ENCODE measurements at places on chromosomes 1 and 21.
A peak's percentile ranks its signal among the peaks of the same experiment; 100 is the strongest.

GRCh38 chr1:172720339-172720738 is 61.4 kb downstream of the FASLG start:
- no peak for DNase-seq

DNA sequence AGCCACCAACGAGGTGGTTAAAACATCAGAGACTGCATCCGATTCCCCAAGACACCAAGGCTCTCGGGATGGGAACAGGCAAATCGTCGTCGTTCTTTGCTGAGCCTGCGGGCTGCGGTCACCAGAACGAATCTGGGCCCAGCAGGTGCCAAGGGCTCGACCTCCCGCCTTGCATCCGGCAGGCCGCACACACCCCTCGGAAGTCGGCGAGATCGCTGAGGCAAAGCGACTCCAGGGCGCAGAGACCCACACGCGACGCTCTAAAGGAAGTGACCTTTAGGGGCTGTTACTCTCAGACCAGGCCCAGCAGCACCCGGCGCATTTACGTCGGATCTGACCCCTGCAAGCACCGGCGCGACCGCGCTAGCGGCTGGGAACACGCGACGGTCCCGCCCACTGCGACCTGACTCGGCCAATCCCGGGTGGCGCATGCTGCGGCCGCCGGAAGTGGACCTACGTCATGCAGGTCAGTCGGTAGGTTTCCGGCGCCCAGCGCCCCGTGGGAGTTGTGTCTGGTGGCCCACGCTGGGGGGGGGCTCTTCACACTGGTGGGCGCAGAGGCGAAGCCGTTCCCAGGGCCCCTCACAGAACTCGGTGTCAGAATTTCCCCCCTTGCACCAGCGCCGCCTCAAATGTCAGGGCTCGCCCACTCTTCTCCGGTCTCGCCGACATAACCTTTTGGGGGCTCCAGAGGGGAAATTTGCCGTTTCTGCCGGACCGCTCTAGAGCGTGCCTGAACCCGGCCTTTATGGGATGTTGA is 7.5 kb upstream of the PARK7 start:
- peak; percentile 61 for DNase-seq

DNA sequence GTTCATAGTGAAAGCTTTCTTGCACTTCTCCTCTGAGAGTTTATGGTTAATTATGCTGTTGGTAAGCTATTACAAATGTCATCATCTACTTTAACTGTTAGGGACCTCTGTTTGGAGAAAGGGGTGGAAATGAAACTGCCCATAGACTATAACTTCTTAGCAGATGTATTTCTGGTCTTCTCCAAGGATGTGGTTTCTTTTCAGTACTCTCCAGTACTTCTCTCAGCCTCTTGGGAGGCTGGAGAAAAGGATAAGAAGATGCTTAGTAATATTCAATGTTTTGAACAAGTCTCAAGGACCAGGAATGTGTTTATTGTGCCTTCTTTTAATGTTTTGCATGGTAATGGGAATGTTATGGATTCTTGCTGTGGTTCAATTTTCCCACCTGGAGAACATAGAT is 60.4 kb downstream of the LAMC2 start:
- no peak for DNase-seq

GRCh38 chr21:14308234-14308633 is 74.7 kb downstream of the HSPA13 start:
- no peak for DNase-seq

- DNase-seq: no peak
These were observed 98.5 kb downstream of the PTBP2 start for GRCh38 chr1:96820107-96820506.

DNA sequence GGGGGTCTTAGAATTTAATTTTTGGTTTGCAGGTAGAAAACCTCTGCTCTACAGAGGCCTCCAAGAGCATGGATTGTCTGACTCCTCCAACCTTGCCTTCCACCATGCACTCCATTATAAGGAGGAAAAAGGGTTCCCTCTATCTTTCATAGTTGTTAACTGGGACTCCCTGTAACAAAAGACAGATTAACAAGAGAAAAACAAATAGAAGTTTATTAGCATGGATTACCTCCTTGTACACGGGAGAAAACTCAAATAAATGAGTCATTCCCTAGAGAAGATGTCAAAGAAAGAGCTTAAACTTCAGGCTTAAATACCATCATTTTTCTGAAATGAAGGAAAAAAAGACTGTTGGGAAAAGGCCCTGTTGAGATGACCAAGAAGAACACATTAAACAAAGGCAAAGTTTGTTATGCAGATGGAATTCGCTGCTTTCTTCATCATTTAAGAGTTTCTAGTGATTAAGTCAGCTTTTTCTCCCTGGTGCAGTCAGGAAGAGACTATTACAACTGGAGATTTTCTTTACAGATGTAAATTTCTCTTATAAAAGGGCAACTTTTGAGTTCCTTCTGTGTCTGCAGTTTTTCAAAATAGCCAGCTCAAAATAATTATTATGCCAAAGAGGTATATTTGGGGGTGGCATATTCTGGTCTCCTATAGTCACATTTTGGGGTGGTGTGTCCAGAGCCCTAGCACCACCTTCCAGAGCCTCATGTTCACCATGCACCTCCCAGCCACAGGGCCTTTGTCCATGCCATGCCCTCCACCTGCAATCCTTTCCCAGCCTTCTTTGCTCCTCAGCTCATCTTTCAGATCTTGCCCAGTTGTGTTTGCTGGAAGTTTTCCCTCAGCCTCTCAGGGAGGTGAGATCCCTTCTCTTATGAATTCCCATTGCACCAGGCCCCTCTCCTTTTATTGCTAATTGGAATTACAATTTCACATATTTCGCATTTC is 63.1 kb upstream of the KLHDC7A start:
- no peak for DNase-seq

GRCh38 chr1:13487143-13487868 is 26.5 kb downstream of the LRRC38 start:
- no peak for DNase-seq

DNA sequence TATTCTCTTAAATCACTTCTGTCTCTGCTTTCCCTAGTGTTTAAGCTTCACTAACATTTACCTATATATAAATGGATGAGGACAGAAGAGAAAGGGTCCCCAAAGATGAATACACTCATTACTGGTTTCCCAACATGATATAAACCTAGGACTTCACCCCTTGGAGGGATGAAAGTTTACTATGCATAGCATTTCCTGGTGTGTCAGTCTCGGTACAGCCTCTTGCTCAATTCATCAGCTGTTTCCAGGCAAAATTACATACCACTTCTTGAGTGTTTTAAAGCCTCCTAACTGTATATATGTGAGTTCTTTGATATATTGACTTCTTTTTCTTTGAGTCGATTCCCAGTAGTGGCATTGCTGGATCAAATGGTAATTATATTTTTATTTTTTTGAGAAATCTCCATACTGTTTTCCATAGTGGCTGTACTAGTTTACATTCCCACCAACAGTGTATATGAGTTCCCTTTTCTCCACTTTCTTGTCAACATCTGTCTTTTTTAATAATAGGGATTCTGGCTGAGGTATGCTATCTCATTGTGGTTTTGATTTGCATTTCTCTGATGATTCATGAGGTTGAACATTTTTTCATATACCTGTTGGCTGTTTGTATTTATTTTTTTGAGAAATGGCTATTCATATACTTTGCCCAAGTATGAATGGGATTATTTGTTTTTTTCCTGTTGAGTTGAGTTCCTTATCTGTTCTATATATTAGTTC is 259.3 kb upstream of the CACYBP start:
- no peak for DNase-seq

DNA sequence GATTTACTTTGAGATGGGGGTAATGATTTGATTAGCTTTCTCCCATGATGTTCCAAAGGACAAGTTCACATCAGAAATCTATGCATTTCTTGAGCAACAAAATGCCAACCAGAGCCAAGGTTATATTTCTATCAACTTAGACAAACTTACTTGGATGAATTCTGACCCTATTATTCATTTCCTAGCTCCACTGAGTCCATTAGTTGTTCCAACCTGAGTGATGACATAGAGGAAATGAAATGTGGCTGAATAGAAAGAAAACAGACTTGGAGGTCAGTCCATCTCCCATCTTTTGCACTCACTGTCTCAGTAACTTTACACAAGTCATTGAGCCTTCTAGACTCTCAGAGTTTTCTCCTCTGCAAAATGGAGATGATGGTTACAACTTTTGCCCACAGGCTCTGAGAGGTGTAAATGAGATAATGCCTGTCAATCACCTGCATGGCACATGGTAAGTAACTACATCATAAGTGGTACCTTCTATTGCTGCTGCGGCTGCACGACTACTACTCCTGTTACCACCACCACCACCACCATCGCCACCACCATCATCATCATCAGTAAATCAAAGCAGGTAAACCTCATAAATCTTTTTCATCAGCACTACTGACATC is 98.2 kb downstream of the PTPN14 start:
- DNase-seq: no peak

GRCh38 chr1:39969048-39969447 is 14.1 kb downstream of the MFSD2A start:
- DNase-seq: no peak

GRCh38 chr1:158836038-158836437 is 4.9 kb downstream of the MNDA start:
- no peak for DNase-seq

DNA sequence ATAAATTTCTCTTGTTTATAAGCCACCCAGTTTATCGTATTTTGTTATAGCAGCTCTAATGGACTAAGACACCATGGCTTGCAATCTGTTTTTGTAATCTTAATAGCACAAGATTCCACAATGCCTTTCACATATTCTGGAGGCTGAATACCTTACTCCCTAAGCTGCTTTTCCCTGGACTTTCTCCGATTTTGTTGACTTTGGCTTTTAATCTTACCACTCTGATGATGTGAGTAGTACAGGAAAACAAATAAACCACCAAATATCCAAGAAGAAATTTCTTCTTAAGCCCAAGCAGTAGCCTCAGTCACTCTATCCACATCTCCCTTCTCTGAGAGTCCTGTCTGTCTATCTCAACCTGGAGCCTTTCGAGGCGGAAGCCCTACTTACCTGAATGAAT is 838.6 kb downstream of the LTN1 start:
- no peak for DNase-seq

- DNase-seq: no peak
These were observed 104.7 kb downstream of the SNX7 start for GRCh38 chr1:98766255-98766654.

- no peak for DNase-seq
These were observed 4.4 kb downstream of the NTPCR start for GRCh38 chr1:232954594-232955365.

GRCh38 chr1:180167721-180168467 is 13.2 kb downstream of the QSOX1 start:
- DNase-seq: no peak

- DNase-seq: no peak
These were observed 105.5 kb downstream of the HLCS start for GRCh38 chr21:36860736-36861594.

DNA sequence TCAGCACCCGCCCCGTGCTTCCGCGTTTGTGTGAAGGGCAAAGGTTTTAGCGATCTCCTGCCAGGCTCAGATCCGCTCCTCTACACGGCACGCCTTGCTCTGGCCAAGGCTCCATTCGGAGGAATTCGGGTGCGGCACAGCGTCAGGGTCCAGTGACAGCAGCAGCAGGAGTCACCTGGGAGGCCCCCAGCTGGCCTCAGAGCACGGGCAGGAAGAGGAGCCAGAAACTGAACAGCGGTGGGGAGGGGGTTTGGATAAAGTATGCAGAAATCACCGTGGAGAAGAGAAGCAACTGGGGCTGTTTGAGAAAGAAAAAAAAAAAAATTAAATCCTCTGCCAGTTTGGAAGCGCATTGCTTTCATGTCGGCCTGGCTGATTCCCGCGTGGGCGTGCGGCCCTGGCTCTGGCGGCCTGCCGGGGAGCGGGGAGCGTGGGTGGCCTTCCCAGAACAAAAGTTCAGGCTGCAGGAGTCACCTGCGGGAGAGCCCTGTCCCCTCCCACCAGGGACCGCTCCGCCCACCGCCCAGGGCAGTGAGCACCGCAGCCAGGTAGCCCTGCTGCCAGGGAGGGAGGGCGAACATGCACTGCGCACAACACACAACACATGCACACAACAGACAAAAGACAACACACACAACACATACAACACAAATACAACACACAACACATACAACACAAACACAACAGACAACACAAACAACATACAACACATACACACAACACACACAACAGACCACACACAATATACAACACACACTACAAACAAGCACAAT is 107.6 kb downstream of the ETS2 start:
- no peak for DNase-seq

DNA sequence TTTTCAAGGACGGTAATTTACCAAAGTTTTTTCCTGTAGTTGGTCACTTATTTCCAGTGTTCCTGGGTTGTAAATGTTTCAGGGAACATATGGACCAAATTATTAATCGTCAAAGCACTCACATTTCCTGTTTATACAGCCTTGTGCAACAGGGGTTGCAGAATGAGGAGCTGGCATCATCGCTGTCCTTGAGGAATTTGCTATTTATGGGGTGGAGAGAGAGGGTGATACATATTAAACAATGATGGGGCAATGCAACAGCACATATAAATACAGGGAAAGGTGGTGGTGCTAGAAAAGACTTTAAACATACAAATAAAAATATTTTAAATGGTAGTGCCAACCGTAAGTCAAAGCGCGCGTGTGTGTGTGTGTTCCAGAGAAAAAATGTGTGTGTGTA is 369.8 kb downstream of the NPHP4 start:
- no peak for DNase-seq

- DNase-seq: no peak
These were observed 32.2 kb downstream of the HSPG2 start for GRCh38 chr1:21904704-21905520.

- DNase-seq: no peak
These were observed 80.9 kb upstream of the ESRRG start for GRCh38 chr1:216804111-216804510.

DNA sequence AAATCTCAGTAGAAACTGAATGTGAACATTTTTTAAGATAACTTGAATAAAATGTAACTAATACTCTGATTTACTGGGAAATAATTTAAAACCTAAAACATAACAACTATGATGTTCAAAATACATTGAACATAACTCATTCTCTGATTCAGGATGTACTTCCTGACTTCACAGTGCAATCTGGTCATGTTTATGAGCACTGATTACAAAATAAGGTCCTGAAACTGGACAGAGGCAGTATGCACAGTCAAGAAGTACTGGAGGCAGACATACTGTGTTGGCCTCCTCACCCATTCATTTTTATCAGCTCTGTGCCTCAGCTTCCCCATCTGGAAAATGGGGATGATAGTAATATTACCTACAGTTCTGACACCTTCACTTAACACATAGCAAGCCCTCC is 651.3 kb downstream of the PTPRC start:
- no peak for DNase-seq

DNA sequence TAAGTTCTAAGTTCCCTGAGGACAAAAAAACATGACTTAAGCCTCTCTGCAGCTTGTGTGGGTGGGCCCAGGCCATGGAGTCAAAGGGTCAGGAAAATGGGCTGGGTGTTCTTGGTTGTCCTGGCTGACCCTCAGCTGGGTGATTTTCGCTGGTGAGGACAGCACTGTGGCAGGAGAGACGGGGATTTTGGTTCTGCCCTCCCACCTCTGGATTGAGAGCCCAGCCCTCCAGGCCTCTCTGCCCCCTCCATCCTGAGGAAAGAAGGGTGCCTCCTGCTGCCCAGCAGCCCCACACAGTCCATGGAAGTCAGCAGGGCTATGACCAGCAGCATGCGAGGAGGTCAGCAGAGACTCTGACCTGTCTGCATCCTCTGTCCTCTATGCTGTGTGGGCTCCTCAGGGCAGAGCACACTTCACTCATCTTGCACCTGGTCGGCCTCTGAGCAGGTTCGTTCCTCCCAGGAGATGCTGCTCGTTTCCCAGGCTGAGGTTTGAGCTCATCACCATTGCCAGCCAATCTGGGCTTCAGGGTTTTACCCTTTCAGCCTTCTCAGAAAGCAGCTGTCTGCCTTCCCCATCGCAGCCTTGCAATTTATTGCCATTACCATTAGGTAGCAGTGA is 26.5 kb downstream of the PHGDH start:
- DNase-seq: no peak
